ENCODE measurements at places on chromosomes 3 and 15. TPM values are rescaled to one million over a fixed set of nuclear protein-coding genes. Genes with fewer than 3 reads are reported as not detected.

ZNF197 gene
- polyA plus RNA-seq = 34.6 TPM

GOLGA8Q gene
- polyA plus RNA-seq = 1.1 TPM

PRKCI gene
- polyA plus RNA-seq = 75.7 TPM

AMIGO3 gene
- 2.6 TPM for polyA plus RNA-seq

FBLN2 gene
- 30.8 TPM for polyA plus RNA-seq

P2RY13 gene
- 0.32 TPM for polyA plus RNA-seq

GRK7 gene
- 0.14 TPM for polyA plus RNA-seq

CD200 gene
- polyA plus RNA-seq = 43.0 TPM

- peak; percentile 81 for DNase-seq
Measured at GRCh38 chr3:47381317-47382157, 716 bp downstream of the PTPN23 start.

GRCh38 chr3:105774444-105775180 lies 94.2 kb downstream of the CBLB start:
- DNase-seq = no peak

- no peak for DNase-seq
Measured at GRCh38 chr3:43764056-43764455, 73.3 kb downstream of the ABHD5 start.

DNA sequence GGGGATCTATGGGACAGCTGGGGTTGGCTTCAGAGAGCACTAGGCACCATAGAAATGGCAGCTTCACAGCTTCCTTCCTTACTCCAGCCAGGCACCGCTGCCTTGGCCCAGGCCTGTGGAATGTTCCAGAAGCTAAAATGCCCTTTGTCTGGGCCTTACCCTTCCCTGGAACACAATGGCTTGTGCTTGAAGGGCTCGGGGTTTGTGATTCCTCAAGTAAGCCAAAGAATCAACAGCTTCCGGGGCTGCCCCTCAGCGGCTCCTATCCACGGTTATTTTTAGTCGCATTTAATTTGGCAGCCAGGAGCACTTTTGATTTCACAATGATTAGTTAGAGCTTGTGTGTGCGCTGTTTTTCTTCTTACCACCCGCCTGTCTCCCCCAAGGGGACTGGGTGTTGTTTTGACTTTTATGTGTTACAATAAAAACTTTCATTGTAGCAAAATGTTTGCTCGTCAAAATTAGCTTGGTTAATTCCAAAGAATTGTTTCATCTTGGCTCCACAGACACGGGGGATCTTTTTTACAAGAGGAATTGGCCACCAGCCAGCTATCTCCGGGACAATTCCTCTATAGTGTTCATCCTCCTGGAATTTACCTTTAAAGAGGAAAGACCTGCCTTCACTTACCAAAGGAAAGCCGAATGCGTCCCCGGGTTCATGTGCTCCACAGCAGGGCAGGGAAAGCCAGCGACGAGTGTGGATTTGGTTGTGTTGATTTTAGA lies 73.8 kb downstream of the TLE3 start:
- no peak for DNase-seq

GRCh38 chr3:9135930-9136525 lies 113.4 kb downstream of the SRGAP3 start:
- DNase-seq = no peak

DNA sequence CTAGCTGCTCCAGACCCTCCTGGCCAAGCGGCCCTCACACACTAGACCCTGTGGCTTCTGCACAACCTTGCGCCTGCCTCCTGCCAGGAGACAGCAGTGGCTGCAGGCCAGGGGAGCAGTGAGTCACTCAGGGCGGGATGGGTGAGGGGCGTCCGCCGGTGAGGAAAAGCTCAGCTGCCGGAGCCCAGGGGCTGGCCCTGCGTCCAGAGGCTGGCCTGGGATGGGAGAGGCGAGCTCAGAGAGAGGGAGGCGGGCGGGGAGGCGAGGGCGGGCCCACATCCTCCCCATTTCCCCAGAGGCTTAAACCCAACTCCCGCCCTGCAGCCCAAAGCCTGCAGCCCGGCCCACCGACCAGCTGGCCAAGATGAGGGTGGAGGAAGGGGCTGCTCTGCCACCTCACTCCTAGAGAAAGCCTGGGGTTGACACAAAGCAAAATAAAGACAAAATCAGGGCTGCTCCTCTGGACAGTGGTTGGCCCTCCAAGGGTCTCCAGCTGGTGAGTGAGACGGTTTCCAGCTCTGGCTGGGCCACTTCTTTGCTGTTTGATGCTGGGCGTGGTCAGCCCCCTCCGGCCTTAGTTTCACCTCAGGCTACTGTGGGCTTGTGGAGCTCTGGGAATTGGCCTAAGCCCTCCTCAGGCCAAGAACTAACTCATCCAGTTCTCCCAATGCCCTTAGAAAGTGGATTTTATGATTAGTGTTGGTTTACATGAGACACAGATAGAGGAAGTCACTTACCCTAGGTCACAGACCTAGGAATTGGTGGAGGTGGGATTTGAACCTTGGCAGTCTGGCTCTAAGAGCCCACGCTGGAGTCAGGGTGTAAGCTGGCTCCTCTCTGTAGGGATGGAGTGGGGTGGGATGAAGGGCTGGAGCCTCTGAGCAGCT lies 50.6 kb downstream of the IQSEC1 start:
- DNase-seq = no peak

- DNase-seq = no peak
Measured at GRCh38 chr3:66480666-66481065, 20.2 kb downstream of the LRIG1 start.

DNA sequence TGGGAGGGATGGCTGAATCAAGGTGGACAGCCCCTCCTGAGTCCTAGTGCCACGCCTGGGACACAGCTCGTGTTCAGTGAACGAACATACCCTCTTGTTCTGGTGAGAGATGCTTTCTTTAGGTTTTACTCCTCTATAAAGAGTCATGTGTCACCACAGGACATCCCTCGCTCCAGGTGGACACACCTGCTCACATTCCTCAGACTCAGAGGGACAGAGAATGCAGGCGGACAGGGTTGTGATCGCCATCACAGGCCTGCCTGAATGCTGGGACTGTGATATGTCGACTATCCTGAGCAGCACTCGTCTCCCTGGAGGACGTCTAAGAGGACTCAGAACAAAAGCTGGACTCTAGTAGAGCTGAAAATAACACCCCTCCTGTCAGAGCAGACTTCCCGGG lies 96.4 kb upstream of the SNRPA1 start:
- DNase-seq = no peak

- no peak for DNase-seq
Measured at GRCh38 chr3:10474847-10475246, 30.5 kb downstream of the ATP2B2 start.

DNA sequence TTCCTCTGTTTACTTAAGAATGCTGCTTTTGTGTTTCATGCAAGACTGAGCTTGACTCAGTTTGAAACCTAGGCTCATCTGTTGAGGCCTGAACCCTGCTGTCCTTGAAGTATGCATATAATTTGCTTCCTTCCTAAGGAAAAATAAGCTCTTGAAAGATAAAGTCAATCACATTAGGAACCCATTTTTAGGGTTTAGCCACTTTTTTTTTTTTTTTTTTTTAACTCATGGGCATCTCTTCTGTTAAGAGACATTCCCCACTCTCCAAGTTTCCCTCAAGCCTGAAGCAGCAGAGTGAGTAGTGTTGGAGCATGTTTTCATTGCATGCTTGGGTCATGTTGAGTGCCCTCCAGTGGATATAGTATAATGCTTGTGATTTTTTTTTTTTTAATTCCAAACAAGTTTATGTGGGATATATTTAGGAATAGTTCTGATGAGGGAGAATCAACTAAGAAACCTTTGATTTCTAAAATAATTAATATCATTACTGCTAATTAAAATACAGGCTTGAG lies 3.6 kb downstream of the CTNNB1 start:
- no peak for DNase-seq
